Gastroesophageal sphincter (tissue), 4 donors: ENCODE measurements at places on chromosomes 12 and 14.

DNA sequence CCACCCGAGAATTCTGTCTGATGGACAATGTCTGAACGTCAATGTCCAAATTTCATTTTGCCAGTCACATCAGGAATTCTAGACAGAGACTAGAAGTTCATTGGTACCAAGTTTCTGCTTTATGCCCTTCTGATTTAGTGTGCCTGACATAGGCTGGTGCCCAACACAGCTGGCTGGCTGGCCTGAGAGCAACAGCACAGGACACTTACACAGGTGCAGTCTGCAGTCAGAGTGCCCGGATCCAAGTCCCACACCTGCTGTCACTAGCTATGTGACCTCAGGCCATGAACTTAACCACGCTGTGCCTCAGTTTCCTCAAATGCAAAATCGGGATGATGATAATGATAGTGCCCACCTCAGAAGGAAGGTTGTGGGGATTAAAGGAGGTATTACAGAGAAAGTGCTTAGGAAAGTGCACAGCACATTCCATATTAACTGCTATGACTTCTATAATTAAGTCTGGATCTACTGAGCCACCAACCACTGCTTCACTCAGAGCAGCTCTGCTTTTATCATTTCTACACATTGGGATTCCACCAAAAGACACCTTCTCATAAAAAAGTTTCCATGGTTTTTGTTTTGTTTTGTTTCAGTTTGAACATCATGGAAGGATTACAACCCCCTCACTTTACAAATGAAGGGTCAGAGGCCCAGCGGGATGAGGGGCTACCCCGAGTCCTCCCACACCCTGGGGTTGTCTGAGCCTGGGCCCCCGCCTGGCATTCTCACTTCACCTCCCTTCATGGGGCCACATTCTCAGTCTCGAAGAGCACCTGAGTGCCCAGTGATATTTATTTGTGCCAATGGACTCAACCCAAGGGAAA lies 168.8 kb upstream of the BCL2L14 start:
- ATAC-seq = no peak

DNA sequence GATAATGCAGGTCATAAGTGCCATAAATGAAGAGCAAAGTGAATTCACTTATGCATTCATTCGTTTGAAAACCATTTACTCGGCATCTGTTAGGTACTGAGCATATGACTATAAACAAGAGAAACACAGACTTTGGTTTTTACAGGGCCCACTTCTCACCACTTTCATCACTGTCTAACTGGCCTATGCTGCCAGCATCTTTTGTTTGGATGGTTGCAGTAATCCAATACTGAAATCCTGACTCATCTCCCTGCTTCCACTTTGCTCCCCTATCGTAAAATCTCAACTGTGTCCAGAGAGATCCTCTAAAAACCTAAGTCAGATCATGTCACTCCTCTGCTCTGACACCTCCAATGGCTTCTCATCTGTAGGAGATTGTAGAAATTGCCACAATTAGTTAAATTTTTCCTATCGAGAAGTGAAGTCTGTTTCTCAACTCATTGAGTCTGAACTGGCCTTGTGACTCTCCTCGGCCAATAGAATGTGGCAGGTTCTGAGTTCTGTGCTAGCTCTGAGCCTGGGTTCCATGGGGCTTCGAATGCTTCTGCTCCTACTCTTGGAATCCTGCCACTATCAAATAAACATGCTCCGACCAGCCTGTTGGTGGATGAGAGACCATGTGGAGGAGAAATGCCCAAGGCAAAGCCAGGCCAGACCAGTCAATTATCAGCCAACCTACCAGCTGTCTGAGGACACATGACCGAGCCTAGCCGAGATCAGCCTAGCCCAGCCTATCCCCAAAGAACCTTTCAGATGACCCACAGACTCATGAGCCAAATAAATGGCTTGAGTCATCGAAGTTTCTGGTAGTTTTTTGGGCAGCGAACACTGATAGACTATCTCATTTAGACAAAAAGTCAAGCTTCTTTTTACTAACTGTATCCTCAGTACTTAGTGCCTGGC lies 2.2 kb upstream of the BATF start:
- ATAC-seq = no peak

DNA sequence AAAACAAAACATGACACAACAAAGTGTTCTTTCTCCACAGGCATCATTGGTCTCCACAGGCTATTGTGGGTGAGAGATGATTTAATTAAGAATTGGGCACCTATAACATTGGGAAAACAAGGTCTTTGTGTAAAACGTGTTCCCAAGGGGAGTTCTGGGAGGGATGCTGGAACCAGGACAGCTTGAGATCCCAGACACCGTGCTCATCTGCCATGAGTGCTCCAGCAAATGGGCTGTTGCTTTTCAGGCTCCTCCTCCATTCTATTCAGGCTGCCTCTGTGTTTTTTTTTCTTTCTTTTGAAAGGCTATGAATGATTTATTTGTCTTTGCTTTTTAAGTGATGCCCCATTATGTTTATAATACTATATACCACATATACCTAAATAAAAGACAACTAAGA lies 122.4 kb downstream of the DACT1 start:
- ATAC-seq = no peak

GRCh38 chr12:64670919-64671639 lies 60.8 kb downstream of the RASSF3 start:
- peak; percentile 75 for ATAC-seq

DNA sequence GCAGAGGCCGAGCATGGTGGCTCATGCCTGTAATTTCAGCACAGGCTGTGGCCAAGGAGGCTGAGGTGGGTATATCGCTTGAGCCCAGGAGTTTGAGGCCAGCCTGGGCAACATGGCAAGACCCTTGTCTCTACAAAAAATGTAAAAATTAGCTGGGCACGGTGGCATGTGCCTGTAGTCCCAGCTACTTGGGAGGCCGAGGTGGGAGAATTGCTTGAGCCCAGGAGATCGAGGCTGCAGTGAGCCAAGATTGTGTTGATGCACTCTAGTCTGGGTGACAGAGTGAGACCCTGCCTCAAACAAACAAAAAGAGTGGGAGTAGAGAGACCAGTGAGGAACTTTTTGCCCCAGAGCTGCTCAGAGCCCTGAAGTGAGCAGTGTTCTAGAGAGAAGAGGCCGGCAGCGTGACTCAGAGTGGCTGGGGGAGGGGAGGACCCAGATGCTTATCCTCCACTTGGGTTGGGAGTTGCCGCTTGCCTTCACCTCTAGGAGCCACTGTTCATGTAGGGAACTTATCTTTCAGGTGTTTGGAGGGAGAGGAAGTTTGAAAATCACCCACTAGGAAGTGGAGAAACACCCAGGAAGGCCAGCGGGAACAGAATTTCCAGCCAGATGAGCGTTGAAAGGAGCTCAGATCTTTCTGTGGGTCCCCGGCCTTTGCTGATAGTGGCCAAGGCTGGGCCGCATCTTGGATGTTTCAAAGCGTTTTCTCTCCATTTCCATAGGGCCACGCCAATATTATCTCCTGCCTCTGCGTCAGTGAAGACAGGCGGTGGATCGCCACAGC lies 15.3 kb downstream of the CFAP251 start:
- ATAC-seq = no peak

DNA sequence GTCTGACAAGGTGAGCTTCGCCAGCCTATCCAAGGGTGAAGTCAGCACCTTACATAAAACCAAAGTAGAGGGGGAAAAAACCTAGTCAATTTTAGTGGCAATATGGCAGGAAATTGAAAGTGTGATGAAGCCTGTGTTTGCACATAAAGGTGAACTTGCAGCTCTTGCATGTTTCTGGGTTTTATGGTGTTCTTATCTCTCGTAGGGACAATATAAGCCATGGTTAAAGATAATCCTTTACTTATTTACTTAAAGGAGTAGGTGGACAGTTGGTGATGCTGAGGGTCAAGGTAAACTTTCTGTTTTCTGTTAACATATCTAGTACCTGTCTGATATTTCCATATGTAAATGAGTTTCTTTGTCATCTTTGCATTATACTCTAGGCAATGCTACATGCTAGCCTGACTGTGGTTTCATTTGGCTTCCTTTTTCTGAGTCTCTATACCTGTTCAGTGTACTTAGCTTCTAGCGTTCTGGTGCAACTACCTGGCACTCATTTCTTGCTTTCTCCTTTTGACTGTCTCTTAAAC lies 32.8 kb downstream of the CCDC91 start:
- no peak for ATAC-seq

GRCh38 chr14:94543449-94544124 lies 17.7 kb upstream of the SERPINA4 start:
- no peak for ATAC-seq

- no peak for ATAC-seq
Measured at GRCh38 chr12:92702754-92703679, at the start of gene PLEKHG7. TSS of gene PLEKHG7 (plus strand) at chr12:92702989. CDS start at chr12:92706632, 3,643 bp downstream.

- ATAC-seq = no peak
Measured at GRCh38 chr12:46410495-46410894, 37.9 kb upstream of the SLC38A2 start.
